Right lung (tissue), 10 donors: ENCODE measurements at places on chromosomes 12 and 14. TPM values are rescaled to one million over a fixed set of nuclear protein-coding genes. Genes with fewer than 3 reads are reported as not detected.
A peak's percentile ranks its signal among the peaks of the same experiment; 100 is the strongest.

The VPS29 gene
- polyA plus RNA-seq, result 126 TPM

The OASL gene
- 0.06 TPM for polyA plus RNA-seq

The NTN4 gene
- 24.4 TPM for polyA plus RNA-seq

The RTL1 gene
- 0.07 TPM for polyA plus RNA-seq

The NANOG gene
- polyA plus RNA-seq, result 0.17 TPM

The C12orf54 gene
- 0.39 TPM for polyA plus RNA-seq

The LMNTD1 gene
- polyA plus RNA-seq, result 1.3 TPM

- DNase-seq, result no peak
These were observed 130.8 kb downstream of the TMX1 start for GRCh38 chr14:51370758-51371386.

DNA sequence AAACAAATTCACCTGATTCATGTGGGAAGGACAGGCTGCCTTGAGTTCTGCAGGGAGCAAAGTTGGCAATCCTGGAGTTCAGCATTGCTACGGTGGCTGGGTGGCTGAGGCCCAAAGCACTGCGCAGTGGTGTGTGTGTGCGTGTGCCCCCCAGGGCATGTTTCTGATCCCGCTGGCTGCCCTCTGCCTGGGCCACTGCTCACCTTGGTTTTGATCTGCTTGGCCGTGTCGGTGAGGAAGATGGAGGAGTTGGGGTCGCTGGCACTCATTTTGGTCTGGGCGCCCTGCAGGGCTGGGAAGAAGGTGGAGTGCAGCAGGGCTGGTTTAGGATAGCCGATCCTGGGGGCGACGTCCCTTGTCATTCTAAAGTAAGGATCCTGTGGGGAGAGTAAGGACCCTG lies 19.1 kb downstream of the SLC25A47 start:
- no peak for DNase-seq

DNA sequence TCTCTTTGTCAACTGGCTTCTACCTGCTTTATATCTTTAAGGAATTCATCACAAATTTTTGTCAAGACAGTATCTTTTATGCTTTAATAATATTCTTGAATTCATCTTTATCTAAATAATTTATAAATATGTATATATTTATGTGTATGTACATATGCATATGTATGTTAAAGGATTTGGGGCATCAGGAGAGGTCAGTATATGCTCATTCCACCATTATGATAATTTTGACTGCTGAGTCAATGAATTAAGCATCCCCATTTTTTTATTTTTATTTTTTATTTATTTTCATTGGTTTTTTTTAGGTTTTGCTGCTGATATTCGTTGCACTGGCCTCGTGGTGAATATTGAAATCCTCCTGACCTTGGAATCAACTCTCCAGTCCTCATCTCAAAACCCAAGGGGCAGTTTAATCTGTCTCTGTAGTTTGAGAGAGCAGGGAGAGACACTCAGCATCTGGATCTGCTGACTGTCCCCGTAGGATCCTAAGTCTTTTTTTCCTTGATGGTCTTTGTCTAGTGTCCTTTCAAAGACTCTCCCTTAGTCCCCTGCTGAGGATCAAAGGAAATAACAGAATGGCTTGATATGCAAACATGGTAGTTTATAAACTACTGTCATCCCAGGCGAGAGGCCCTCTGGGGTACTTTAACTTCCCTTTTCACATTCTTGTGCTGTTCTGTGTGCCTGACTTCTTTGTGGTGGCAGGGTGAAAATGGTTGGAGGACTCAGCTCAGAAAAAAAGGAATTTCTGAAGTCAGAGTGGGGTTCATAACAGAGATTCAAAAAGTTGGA lies 218.7 kb downstream of the DIO2 start:
- DNase-seq, result no peak

GRCh38 chr14:21090194-21090939 lies 8.1 kb downstream of the ZNF219 start:
- no peak for DNase-seq

- no peak for DNase-seq
These were observed 96.9 kb downstream of the ADGRD1 start for GRCh38 chr12:131050463-131051154.

DNA sequence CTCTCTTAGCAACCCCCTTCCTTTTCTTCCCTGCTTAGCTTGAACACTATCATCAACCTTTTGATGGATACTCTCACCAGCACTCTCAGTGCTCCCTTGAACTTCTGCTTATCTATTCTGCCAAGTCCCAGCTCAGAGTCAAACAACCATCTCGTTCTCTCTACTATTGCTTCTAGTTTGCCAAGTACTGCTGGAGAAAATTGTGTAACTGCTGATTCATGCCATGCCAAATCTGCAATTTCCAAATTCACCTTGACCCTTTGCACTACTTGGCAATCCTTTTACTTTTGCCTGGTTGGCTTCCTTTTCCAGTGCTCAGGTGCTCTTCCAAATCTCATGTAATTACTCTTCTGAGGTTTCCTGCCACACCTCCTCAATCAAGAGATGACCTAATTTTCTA lies 2.8 kb upstream of the CCDC196 start:
- DNase-seq, result no peak

- DNase-seq, result no peak
These were observed 88.3 kb upstream of the MED13L start for GRCh38 chr12:116365606-116366455.

DNA sequence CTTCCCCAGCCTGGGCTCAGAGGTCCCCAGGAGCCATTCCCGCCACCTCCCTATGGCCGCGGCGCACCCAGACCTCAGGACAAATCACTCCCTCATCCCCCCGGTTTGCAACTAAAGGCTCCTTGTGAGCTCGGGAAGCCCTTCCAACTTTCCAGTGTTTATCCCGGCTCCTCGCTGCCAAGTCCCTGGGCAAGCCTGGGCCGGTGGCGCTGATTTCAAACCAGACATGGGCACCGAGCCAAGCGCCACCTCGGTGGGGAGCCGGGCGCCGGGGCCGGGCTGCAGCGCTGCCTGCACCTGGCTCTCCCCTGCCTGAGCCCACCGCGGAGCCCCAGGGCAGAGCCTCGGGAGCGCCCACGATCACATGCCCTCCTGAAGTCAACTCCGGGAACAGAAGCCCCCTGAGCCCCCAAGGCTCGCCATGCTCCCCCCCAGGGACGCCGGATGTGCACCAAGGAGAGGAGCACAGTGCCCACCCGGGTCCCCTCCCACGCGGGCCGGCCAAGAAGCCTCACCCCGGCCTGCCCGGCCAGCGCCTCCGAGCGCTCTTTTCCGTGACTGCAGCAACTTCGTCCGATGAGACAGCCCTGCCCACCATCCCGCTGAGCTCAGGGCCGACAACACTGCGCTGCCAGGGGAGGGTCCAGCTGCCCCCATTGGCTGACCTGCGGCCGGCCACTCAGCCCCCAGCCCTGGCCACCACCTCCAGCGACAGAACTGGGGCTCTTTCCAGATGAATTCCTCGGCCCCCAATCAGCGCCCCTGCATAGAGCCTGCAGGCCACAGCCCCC lies 50.0 kb downstream of the NCOR2 start:
- DNase-seq, result peak; percentile 77
